ENCODE measurements at places on chromosomes 4 and X. TPM values are rescaled to one million over a fixed set of nuclear protein-coding genes. Genes with fewer than 3 reads are reported as not detected.

DCAF4L1 gene
- total RNA-seq, result 0.14 TPM

TLR3 gene
- total RNA-seq, result 1.8 TPM

ZNF185 gene
- 7.0 TPM for total RNA-seq

PNCK gene
- total RNA-seq, result 1.7 TPM

DNA sequence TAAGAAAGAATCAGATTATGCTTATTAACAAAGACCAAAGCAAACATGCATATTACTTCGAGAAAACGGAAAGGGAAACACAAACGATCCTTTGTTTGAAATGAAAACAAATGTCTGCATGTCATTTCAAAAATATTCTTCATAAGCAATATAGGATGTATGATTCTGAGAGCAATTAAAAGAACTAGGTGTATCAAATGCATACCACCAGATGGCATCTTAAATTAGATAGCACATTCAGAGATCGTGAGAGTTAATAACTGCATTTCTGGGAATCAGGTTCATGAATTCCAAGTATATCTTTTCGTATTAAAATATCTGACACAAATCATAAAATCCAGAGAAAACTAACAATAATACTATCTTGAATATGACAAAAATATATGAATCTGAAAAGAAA, 159.5 kb downstream of the PPP3CA start:
- DNase-seq, result no peak

DNA sequence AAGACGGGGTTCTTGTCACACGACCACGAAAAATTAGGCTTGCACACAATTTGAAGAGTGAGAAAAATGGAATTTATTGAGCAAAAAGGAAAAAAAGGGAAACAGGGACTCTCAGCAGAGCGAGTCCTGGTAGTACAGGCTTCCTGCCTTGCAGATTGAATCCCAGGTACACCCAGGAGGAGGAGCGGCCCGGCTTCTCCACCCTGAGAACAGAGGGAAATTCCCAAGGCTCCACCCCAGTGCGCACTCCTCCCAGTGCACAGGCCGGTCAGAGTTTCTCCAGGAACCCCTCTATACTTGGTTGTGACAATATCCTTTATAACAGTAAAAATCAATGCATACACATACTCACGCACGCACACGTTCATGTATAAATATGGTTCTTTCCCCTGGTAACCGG, 22.0 kb downstream of the SLC4A4 start:
- DNase-seq, result peak; percentile 5

- peak; percentile 40 for DNase-seq
Observed at GRCh38 chrX:119235051-119235511, 1.0 kb upstream of the PGRMC1 start.

DNA sequence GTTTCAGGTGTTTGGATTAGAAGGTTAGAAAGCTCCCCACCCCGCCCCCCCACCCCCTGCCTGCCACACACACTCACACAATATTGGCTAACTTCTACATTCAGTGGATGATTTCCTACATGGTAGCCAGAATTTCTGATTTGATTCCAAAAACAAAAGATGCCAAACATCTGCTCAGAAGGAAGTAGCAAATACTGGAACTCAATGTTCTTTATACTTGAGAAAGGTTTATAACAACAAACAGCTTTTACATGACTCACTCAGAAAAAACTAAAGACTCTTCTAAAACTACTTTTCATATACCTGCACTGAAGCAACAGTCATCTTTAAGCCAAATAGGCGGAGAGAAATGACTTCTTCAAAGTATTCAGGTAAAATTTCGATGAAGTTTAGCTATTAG, 750.5 kb upstream of the POU3F4 start:
- DNase-seq, result no peak

- DNase-seq, result no peak
Observed at GRCh38 chr4:23149815-23150214, 457.1 kb downstream of the GBA3 start.

DNA sequence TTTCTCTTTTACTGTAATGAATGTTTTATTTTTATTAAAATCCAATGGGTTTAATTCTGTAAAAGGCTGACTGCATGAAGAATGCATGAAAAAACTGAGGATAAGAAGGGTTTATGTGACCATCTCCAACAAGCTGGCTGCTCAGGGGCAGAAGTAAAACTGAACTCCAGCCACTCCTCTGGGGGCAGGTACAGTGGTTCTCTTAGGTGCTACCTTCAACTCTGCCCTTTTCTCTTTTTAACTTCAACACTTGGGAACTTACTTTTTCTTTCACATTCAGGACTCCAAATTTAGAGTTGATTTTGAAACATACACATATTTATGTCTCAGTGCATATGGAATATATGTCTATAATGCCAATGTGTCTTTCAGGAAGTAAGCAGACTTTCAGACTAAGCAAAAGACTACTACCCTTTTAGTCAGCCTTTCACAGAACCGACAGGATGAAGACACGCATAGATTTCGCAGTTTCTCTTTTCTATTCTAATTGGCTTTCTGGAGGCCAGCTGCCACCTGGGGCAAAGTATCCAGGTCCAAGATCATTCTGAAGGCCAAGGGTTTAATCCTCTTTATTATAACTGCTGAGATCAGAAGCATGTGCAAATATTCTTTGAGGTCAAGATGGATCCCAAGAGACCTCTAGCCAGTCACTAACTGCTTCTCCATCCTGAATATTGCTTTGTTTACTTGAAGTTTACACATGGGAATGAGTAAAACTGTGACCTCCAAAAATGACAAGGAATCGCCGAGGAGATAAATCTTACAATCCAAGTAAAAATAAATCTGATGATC, 30.7 kb downstream of the HS3ST1 start:
- DNase-seq, result no peak

All from H7 (cell line).